ENCODE measurements at places on chromosomes 4 and X. TPM values are rescaled to one million over a fixed set of nuclear protein-coding genes. Genes with fewer than 3 reads are reported as not detected.

DLG3 gene
- 27.1 TPM for total RNA-seq

NKX3-2 gene
- total RNA-seq = under 0.01 TPM

DUSP21 gene
- not detected for total RNA-seq

AFP gene
- 1.3 TPM for total RNA-seq

RPGR gene
- 3.8 TPM for total RNA-seq

CT45A6 gene
- not detected for total RNA-seq

ANXA3 gene
- total RNA-seq = 5.0 TPM

MAGEA2B gene
- not detected for total RNA-seq

ANAPC10 gene
- total RNA-seq = 22.4 TPM

CDKN2AIP gene
- 16.8 TPM for total RNA-seq

VCX gene
- not detected for total RNA-seq

TCEAL7 gene
- 16.1 TPM for total RNA-seq

SLC49A3 gene
- total RNA-seq = under 0.01 TPM

RS1 gene
- total RNA-seq = not detected

PRSS12 gene
- 62.2 TPM for total RNA-seq

UGT8 gene
- total RNA-seq = not detected

TEX13D gene
- not detected for total RNA-seq

AGTR2 gene
- total RNA-seq = not detected

EMCN gene
- not detected for total RNA-seq

SPANXA2 gene
- not detected for total RNA-seq

BTC gene
- total RNA-seq = not detected

STAP1 gene
- total RNA-seq = not detected

FGFBP1 gene
- not detected for total RNA-seq
